ENCODE measurements at places on chromosomes 11 and 22.

GRCh38 chr11:11622340-11622706 lies 518 bp upstream of the GALNT18 start:
- no peak for DNase-seq

- no peak for DNase-seq
Measured at GRCh38 chr11:109018639-109019038, 353.8 kb downstream of the DDX10 start.

DNA sequence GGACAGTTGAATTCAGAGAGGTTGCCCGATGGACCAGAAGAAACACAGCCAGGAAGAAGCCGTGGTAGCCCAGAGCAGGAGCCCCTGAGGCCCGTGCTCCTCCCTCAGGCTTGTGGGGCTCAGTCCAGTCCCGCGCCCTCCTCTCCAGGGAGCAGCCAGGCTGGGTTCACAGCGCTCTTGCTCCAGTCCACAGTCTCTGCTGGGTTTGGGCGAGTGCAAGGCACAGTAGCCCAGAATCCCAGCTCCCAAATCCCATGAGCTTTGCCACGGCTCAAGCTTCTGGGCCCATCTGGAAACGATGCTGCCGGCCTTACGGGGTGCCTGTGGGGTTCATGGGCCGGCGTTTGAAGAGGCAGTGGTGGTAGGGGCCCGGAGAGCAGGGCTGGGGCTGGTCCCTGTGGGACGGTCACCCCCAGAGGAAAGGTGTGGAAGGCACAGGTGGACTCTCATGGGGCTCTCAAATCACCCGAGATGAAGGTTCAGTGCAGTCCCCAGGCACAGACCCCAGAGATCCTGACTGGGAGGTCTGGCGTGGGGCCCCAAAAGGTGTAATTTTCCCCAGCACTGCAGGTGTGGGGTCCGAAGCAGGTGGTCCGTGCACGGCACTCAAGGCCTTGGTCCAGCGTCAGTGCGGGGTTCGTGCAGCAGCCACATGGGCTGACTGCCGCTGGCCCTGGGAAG lies 30.6 kb upstream of the ATXN10 start:
- DNase-seq = no peak

GRCh38 chr22:20089977-20090729 lies 10.1 kb downstream of the DGCR8 start:
- no peak for DNase-seq

DNA sequence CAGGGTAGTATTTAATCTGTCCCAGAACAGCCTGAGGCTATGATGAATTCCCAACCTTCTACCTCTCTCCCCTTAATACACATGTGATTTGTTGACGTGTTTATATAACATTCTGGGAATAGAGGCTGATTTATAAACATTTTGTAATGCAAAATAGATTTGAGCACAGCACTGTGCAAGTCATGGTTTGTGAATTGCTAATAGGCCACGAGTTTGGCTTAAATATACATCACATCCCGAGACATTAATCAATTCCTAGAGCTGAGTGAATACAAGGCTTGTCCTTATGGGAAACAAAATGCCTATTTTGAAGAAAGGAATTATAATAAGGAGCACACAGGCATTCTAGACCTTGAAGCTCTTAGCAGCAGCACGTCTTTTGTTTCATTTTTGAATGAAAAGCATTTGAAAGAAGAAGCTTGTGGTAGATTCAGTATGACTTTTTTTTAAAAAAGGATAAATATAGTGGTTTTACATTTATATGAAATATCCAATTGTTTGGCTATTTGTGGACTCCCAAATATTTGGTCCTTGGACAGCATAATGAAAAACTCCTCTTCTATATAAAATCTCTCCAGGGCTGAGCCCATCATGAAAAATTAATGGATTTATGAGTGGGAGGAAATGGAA lies 116.4 kb downstream of the SLC17A6 start:
- no peak for DNase-seq

DNA sequence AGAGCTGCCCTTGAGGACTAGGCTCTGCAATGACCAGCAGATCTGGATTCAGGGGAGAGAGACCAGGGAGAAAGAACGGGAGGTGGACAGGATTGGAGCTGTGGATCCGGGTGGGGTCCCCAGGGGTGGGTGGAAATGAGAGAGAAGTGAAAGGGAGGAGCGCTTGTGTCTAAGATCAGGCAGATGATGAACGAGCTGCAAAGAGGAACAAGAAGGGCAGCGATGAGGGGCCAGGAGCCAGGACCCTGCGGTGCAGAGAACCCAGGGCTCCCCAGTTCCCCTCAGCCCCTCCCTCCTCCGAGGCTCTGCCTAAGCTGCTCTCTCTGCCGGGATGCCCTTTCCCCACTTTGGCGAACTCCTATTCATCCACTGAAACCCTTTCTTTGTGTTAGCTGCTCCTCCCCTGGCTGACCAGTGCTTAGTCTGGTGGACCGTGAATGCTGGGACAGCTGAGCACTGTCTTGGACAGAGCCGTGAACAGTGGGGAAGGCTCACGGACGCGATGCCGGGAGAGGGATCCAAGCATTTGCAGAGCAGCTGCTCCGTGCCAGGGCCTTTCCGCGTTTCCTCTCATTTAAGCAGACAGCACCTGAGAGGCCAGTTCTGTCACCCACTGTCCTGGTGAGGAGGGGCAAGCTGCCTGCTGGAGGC lies 35.9 kb downstream of the SHISAL1 start:
- no peak for DNase-seq

GRCh38 chr22:20110359-20110985 lies 5.4 kb upstream of the RANBP1 start:
- no peak for DNase-seq

DNA sequence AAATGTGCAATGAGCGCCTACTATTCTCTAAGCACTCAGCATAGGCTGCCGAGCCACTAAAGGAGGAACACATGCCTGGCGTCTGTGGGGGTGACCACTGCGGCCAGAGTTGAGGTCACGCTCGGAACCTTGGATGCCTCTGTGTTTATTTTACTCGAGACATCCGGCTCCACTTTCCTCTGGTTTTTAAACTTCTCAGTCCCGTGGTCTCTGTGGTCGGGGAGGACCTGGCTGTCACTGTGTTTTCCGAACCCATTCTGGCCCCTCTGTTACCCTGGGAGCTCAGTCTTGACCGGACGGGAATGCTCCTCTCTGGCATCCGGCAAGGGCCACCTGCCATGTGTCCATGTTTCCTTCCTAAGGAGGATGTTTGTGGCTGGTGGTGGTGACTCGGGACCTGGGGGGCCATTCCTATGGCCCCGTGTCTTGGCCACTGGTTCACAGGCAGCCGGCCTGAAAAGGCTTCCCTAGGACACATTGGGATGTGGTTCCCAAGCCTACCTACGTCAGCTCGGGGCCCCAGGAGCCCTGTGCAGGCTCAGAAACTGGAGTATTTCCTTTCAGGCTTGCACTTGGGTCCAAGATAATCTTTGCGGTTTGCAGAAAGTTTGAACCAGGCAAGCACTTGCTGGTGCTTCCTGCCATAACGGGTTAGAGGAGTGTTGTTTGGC lies 46.7 kb upstream of the PARVG start:
- DNase-seq = no peak

- DNase-seq = no peak
Measured at GRCh38 chr11:87173185-87174039, 135.7 kb downstream of the TMEM135 start.

DNA sequence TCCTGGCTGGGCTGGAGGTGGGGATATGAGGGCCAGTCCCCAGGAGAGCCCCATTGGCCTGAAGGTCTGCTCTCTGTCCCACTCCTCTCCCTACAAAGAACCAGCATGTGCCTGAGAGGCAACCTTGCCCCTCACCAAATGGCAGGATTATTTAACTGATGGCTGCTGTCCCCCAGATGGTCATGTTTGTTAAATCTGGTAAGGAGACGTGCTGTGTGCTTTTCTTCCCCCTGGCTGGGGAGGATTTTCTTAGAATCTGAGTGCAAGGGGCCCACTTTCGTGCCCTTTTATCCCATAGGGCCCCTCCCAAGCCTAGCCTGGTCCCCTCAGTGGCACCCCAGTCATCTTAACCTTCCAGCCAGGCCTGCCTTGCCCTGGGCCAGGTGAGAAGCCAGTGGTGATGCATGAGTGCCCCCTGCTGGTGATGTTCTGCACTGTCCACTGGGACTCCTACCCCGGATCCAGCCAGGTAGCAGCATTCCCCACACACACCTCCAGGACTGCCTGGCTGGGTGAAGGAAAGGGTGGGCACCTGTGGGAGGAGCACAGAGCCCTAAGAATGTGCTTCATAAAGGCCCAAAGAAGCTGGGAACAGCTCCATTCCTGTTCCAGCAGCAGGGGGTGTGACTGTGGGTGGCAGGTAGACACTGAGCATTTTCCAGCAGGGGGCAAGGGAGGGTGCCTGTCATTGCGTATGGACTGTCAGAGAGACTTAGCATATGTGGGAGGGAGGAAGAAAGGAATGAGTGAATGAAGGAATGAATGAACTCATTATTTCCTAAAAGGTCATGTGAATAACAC lies 28.9 kb downstream of the MFNG start:
- DNase-seq = peak; percentile 19

DNA sequence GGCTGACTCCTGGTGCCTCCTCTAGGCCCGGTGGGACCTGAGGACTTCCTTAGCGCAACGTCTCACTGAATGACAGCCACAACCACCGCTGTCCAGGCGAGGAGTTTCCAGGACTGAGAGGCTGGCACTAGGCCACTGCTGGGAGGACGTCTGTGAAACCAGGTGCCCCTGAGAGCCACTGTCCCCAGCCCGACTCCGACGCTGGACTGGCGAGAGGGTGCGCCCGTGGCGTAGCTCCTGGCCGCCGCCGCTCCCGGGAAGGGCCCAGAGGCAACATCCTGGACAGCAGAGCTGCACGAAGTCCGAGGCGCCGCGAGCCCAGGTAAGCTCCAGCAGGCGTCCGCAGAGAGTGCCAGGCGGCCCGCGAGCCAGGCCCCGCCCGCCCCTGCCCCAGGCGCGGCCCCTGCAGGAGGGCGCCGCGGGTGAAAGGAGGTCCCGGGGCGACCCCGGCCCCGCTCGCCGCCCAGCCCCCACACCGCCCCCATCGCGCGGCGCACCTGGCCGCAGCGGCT lies 525 bp downstream of the DGCR2 start:
- DNase-seq = no peak

GRCh38 chr11:69249311-69250185 lies 44.4 kb upstream of the MYEOV start:
- no peak for DNase-seq

DNA sequence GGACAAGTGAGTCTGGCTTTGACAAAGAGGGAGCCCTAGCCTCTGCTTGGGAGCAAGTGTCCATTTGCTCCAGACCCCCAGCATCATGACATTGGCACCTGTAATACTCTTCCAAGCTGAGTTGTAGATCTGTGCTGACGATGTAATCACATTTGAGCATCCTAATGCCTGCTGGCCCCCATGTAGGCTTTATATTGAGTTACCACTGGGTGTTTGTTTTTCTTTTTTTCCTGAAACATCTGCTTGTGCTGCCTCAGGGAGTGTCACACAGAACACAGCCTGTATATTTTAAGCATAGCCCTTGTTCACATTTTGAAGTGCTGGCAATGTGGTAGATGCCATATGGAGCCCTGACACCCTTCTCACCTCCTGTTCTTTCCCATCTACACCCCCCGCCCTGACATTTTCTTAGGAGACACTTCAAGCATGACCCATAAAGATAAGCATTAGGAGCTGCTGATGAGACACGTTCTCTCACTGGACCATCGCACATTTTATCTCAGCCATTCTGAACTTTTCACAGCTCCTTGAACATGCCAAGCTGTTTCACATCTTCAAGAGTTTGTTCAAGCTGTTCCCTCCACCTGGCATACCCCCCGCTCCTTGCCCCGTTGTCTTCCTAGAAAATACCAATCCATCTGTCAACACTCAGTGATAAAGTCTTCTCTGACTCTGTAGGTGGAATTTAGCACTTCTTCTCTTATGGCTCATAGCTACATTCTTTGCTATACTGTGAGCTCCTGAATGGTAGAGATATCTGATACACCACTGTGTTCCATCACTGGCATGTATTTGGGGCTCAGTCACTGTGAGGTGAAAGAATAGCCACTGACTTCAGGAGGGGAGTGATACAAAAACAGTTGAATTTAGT lies 128.7 kb downstream of the TRIM44 start:
- no peak for DNase-seq

DNA sequence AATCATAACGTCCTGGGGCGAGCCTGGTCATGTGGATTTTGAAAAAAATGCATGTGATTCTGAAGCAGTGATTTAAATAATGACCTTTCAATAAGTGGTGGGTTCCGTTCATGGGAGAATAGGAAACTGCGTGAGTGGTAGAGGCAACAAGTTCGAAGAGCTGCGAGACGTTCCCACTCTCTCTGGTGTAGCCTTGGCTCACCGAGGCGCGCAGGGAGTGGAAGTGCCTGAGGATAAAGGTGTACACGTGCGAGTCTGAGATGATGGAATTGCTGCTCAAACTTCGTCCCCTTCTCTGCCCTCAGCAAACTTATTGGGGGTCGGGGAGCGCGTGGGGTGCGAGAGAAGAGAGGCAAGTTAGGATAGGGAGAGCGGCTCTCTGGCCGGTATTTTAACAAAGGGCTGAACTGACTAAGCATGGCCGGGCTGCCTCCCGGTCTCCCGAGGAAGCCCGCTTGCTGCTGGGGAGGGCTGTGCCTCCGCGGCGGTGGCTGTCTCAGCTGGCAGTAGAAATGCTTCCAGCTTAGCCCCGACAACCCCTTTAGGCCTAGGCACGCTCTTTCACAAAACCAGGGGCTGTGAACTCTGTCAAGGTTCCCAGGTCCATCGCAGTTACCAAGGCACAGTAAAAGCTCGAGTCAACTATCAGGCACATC lies 875 bp upstream of the STT3A start:
- DNase-seq = no peak

DNA sequence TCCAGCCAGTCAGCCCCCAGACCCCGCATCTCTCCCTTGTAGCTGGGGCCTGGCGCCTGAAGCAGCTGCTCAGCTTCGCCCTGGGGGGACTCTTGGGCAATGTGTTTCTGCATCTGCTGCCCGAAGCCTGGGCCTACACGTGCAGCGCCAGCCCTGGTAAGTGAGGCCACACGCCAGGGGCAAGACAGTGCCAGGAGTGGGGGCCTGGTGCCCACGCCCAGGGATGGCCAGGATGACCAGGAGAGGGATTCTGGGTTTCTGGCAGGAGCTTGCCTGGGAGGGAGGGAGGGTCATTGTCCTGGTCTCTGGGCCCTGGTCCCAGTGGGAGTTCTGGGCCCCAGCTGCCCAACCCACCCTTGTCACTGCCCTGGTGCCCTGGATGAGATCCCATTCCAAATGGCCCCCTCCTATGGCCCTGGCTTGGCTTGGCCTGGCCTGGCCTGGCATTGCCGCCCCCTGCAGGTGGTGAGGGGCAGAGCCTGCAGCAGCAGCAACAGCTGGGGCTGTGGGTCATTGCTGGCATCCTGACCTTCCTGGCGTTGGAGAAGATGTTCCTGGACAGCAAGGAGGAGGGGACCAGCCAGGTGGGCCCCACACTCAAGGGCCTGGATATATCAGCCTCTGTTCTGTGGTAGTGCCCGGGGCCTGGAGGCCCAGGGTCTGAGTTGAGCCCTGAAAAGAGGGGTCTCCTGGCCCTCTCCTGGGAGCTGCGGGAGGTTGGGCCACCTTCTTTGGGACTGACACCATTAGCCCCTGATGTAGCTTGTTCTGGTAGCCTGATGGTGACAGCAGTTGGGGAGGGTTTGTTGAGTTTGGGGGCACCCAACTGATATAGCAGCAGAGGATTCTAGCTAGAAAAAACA lies 3.7 kb downstream of the SLC39A13 start:
- DNase-seq = no peak

- no peak for DNase-seq
Measured at GRCh38 chr11:70796648-70797227, 398.4 kb downstream of the CTTN start.
